Amygdala (tissue), 56 donors: ENCODE measurements at places on chromosomes 7 and 10.

DNA sequence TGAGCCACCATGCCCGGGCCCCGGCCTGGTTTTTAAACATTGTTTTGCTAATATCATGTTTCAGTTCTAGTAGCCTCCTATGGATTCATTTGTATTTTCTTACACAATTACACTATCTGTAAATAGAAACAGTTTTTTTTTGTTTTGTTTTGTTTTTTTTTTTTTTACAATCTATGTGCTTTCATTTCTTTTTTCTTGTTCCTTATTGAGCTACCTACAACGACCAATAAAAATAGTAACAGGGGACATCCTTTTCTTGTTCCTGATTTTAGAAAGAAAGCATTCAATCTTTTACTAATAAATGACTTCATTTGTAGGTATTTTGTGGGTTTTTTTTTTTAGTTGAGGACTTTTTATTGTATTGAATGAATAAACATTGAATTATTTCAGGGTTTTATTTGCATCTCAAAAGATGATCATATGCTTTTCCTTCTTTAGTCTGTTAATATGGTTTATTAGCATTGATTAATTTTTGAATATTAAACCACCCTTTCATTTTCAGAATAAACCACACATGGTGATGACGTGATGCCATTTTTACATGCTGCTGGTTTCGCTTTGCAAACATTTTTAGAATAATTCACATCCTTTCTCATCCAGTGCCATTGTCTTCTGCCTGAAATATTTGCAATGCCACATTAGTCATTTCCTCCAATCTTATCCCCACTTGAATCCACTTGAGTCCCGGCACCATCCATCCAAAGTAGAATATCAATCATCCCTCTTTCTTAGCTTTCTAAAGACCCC is 18.1 kb upstream of the AKR1E2 start:
- no peak for DNase-seq

GRCh38 chr10:108358912-108359311 is 1194.4 kb upstream of the SORCS1 start:
- DNase-seq = no peak

DNA sequence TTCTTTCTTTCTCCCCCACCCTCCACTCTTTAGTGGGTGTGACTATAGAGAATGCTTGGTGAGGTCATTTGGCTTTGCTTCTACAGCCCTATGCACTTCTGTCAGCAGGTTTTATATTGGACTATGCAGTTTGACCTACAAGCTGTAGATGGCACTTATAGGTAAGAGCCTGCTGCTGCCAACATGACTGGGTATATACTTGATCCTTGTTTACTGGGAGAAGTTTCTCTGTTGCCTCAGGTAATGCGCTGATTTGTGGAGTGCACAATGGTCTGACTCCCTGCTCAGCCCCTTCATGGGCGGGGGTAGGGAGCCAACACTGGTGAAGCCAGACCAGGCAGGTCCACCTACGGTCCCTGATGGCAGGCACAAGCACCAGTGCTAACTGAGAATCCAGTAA is 33.7 kb upstream of the C7orf33 start:
- no peak for DNase-seq

- DNase-seq = no peak
These were observed 555.0 kb downstream of the PTPRN2 start for GRCh38 chr7:158032561-158033115.

DNA sequence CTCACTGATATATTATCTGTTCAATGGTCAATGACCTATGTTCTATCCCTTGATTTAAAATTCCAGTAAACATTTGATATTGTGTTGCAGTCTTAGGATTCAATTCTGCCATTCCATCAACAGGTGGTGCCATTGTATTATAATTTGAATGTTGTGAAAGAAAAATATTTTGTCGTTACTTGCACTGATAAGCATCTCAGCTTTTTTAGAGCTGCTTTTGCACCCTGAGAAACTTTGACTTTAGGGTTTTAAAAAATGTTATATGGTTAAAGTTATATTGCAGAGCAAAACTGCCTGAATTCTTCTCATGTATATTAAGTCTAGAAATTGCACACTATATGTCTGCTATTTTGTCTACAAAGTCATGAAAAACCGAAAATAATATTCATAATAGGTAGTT is 18.8 kb upstream of the MINDY3 start:
- DNase-seq = no peak

DNA sequence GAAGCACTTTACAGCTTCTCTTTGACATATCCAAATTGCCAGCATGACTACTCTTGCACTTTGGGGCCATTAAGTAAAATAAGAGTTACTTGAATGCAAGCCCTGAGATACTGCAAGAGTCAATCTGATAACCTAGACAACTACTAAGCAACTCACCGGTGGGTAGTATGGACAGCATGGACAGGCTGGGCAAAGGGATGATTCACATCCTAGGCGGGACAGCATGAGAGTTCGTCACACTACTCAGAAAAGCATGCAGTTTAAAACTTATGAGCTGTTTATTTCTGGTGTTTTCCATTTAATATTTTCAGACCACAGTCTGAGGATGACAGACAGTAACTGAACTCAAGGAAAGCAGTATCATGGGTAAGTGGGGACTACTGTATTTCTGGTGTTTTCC is 84.0 kb downstream of the ORC5 start:
- no peak for DNase-seq

- no peak for DNase-seq
These were observed 210.1 kb downstream of the AUTS2 start for GRCh38 chr7:69808391-69808790.

DNA sequence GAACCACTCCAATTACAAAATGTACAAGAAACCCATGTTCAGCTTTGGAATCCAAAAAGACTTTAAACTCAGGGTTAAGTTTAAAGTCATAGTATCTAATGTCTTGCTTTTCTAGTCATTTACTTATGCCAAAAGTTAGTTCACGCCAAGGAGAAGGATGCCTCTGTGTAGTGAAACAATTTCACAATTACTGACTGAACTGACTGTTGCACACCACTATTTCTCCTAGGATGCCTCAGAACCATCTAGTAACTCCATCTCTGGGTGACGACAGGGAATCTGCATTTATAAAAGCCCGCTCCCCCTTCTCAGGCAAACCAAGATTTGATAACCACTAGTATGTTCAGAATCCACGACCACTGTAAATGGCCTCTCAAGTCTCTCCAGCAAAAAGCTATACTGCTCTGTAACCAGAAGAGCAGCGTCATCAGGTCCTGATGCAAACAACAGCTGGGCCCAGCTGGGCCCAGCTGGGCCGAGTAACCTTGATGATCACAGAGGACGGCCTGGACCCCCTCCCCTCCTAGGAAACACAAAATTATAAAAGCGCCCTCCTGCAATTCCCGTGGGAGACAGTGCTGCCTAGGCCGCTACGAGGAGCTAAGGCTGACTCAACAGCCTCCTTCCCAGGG is 680 bp upstream of the ADO start:
- no peak for DNase-seq

- DNase-seq = no peak
These were observed 19.7 kb downstream of the TRUB1 start for GRCh38 chr10:114957673-114958072.

GRCh38 chr10:50421026-50421719 is 169.9 kb upstream of the ASAH2 start:
- no peak for DNase-seq

- no peak for DNase-seq
These were observed 286.9 kb upstream of the MGMT start for GRCh38 chr10:129179972-129180678.

DNA sequence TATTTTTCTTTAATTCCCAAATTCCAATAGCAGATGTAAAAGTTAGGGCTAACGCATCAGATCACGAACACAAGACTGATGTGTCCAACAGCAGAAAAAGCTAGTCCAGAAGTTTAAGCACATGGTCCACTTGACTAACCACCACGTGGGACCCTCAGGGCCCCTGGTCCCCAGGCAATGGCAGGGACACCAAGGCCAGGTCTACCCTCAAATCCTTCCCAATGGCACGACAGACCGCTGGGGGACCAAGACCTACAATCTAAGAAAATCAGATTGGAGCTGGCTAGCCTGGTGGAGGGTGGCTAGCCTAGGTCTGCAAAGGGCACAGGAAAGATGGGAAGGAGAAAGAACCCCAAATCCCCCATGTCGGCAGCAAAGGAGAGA is 1.5 kb downstream of the GIGYF1 start:
- DNase-seq = no peak

DNA sequence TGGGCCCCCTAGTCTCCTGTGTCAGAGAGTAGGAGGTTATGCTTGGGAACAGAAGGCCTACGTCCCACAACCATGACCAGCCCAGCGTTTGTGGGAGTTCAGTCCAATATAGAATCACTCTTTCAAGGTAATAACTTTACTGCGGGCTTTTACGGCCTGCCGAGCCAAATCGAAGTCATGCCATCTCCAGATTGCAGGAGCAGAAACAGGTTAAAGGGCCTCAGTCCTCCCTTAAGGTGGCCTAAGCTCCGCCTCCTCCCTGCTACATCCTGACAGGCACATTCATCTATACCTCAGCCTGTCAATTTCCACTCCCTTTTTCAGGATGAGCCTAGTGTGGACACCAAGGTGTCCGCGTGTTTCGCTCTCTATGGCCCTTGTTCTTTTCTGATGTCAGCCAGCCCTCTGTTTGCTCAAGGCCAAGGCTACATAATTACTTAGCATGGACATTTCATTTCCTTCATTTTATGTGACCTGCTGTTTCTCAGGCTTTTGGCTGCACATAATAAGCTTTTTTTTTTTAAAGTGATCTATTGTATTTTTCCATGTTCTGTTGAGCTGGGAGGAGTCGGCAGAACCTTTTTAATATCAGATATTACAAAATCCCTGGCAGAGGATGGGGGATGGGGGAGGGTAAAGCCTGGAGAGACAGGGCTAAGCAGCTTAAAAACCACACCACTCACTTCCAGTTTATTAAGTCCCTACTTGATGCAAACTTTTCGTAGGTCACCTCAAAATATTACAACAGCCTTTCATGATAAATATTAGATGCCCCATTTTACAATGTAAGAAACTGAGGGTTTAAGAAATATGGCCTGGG is 84.6 kb downstream of the CACNB2 start:
- no peak for DNase-seq

DNA sequence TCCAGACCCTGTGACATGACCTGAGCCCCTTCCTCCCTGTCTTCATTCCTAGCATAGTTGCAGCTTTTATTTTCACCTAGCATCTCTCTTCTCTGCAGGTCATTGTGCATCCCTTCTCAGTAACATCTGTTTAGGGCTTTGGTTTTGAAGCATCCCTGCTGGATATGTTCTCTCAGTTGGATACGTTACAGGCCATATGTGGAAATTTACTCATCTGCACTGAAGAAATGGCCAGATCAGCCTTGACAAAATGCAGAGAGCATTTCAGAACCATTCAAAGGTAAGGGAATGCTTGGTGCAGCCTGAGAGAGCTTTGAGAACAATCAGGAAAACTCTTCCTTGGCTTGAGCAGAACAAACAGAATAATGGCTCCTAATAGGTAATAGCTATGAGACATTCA is 647.0 kb downstream of the KCNMA1 start:
- no peak for DNase-seq

- DNase-seq = no peak
These were observed 55.5 kb downstream of the MET start for GRCh38 chr7:116727432-116728009.

GRCh38 chr7:4297165-4297917 is 384.8 kb upstream of the FOXK1 start:
- no peak for DNase-seq

- no peak for DNase-seq
These were observed 5.6 kb downstream of the DENND11 start for GRCh38 chr7:141696348-141696747.

- no peak for DNase-seq
These were observed 17.9 kb upstream of the TIAL1 start for GRCh38 chr10:119614686-119615085.

- DNase-seq = no peak
These were observed 2.6 kb downstream of the HOXA9 start for GRCh38 chr7:27162561-27163287.

DNA sequence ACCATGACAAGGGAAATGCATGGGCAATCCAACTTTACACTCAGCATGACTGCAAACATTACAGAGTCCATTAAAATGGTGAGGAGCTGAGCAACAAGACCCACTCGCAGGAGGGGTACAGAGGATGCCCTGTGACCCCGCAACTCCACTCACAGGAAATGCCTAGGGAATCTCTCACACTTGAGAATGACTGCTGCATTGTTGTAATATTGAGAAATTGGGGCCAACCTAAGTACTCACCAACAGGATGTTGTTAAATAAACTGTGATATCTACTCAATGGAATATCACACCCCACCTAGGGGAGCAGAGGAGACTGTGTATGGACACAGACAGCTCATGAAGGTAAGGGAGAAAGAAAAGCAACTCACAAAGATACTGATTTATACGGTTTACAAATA is 53.4 kb upstream of the CAMK2B start:
- no peak for DNase-seq

DNA sequence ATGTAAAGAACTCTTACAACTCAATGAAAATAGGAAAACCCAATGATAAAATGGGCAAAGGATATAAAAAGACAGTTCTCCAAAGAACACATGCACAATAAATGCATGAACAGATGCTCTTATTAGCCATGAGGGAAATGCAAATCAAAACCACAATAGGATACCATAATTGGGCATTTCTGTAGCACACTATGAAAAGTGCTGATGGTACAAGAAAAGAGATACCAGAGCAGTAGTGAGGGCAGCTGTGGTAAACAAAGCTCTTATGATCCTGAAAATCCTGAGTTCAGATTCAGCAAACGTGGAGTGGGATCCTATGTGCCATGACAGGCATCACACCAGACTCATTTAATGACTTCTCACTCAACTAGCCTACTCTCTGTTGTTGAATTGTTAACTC is 96.7 kb upstream of the SLC25A13 start:
- DNase-seq = no peak

DNA sequence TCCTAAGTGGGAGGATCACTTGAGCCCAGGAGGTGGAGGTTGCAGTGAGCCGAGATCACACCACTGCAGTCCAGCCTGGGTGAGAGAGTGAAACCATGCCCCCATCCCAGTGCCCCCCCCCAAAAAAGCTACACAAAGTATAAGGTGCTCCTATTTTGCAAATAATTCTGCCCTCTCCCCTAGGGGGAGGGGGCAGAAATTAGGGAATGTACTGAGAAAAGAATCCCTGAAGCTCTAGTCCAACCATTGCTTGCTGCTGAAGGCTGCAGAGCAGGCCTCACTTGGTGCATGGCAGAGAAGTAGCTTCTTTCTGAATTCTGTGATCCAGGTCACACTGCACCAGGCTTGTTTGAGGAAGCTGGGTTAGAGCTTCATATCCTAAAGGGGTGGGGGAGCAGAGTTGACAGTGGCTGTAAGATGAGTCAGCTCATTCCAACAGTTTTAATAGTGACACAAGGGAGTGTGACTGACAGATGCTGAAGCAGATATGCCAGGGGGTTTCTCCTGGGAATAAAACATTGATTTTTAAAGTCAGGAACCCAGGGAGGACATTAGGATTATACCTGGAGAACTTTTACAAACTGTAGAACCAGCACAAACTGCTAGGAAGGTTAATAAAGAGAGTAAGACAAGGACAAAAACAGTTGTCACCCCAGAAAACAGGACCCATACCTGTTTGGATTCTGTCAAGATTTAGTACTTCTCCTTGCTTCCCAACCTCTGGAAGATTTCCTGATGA is 32.8 kb upstream of the STRIP2 start:
- no peak for DNase-seq

GRCh38 chr7:101903515-101903868 is 86.1 kb downstream of the CUX1 start:
- DNase-seq = no peak

- no peak for DNase-seq
These were observed 97.0 kb upstream of the DDC start for GRCh38 chr7:50662041-50662694.
